Skeletal muscle cell (primary cell): ENCODE measurements at places on chromosomes 6 and 20.

- DNase-seq, result no peak
Measured at GRCh38 chr6:156914181-156914580, 137.0 kb downstream of the ARID1B start.

DNA sequence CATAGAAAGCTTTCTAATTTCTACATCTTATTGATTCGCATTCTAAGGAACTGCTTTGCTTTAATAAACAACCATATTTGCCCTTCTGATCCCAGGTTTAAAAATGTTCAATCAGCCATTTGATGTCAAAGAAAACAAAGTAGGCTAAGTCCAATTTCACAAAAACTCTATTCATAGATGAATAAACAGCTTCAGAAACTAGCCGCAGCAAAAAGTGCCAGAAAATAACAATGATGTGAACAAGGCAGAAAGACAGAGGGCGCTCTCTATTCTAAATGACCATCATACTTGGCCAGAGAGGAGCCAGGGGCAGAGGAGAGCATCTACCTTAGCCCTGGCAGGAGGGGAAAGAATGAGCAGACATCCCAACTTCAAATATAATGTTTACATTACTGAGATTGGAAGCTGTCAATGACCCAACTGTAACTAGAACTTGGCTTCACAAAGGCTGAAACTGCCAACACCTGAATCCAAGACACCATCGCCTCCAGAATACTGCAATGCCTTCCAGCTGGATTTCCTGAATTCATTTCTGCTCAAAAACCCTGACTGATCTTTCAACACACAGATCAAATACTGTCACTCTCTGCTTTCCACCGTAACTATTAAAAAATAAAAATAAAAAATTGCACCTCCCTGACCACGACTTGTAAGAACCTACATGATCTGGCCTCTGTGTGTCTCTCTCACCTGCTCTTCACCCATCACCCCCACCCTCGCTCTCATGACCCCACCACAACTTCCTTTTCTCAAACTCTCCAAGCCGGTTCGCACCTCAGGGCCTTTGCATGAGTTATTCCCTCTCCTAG is 9.5 kb downstream of the CNKSR3 start:
- no peak for DNase-seq

- no peak for DNase-seq
Measured at GRCh38 chr20:45861221-45862075, 4.0 kb downstream of the ZSWIM3 start.

GRCh38 chr6:39425346-39426072 is 103.0 kb upstream of the KCNK16 start:
- DNase-seq, result no peak

- no peak for DNase-seq
Measured at GRCh38 chr20:43949741-43950618, 35.3 kb downstream of the TOX2 start.

DNA sequence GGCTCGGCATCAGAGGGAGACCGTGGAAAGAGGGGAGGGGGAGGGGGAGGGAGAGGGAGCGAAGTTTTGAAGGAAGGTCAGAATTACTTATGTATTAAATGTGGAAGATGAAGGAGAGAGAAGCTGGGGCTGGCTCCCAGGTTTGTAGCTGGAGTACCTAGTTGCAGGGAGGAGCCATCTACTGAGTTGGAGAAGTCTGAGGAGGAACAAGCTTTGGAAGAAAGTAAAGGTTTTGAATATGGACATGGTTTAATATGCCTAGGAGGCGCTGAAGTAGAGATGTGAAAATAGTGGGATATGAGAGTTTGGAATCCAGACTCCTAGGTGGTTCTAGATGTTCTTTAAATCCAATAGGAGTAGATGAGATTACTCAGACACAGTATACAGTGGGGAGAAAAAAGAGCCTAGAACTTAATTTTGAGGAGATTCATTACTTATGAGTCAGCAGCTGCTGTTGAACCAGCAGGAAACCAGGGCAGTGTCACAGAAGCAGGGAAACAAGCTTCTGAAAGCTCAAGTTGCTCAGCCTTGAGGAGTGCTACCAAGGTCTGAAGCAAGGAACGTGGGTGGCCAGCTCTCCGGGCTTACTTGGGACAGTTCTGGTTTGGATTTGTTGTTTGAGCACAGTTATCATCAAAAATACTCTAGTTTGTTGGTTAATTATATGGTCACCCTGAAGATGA is 149.3 kb downstream of the UTRN start:
- DNase-seq, result peak; percentile 76

- no peak for DNase-seq
Measured at GRCh38 chr6:106286746-106287145, 38.8 kb downstream of the ATG5 start.

GRCh38 chr6:84766118-84766798 is 1.9 kb upstream of the TBX18 start:
- no peak for DNase-seq
